LNCaP clone FGC (cell line): ENCODE measurements at places on chromosomes 2 and 18.

GRCh38 chr2:28927878-28928277 lies 33.4 kb downstream of the WDR43 start:
- no peak for DNase-seq

DNA sequence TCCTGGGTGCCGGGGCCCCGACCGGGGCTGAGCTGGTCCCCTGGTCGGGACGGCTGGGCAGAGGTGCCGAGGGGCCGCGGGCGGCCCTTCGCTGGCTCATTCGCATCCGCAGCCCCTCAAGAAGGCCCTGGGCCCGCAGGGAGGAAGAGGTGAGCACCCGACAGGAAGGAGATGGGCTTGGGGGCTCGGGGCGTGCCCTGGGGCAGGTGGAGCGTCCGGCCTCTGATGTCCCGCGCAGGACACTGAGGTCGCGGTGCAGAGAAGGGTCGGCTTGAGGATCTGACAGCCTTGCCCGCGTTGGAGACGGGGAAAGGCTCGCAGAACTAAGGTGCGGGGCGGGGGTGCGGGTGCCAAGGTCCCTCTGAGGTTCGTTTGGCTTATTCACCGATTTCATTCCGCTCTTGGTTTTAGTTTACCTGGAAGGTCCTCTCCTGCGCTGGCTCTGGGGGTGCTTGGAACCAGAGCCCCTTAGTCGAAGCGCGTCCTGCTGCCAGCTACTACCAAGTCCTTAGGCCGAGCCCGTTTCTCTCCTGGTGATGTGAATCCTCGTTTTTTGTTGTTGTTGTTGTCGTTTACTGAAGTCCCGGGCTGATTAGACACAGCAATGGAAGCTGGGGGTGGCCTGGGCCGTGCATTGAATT lies 18.9 kb upstream of the CD8A start:
- DNase-seq = no peak

GRCh38 chr18:11726556-11726955 lies 37.5 kb downstream of the GNAL start:
- DNase-seq = no peak

- DNase-seq = no peak
Observed at GRCh38 chr2:107242811-107243210, 356.8 kb upstream of the ST6GAL2 start.

GRCh38 chr2:21270083-21270491 lies 146.3 kb downstream of the TDRD15 start:
- no peak for DNase-seq

- no peak for DNase-seq
Observed at GRCh38 chr2:168155046-168155445, 92.3 kb downstream of the STK39 start.
